ENCODE measurements at places on chromosomes 6 and 20. TPM values are rescaled to one million over a fixed set of nuclear protein-coding genes. Genes with fewer than 3 reads are reported as not detected.

DNA sequence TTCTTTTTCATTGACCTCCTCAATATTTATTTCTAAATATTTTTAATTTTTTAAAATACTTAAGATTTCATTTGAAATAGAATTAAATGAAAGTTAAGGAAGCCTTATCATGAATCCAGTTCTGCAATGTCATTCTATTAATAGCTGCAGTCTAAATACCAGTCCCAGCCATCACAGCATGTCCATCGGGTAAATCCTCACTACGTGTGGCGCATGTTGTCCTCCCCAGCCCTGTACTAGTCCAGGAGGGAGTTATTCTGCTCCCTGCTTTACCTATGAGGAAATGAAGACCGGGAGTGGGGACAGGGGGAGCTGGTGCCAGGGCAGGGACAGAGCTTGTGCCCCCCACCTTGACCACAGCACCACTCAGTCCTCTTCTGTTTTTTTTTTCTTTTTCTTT is 125.1 kb upstream of the QKI start:
- no peak for DNase-seq

Gene FOXA2
- polyA plus RNA-seq = 0.54 TPM

Gene SNX21
- polyA plus RNA-seq = 1.2 TPM

DNA sequence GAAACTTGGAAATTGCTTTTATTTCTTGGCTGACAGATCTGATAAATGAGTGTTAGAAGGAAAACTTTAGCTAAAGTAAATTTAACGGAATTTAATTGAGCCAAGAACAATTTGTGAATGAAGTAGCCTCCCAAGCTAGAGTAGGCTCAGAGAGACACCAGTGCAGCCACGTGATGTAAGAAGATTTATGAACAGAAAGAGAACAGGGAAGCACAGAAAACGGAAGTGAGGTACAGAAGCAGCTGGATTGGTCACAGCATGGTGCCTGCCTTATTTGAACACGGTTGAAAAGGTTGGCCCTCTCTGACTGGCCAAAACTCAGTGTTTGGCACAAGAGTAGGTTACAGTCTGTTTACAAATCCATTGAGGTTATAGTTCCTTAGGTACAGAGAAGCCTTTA is 29.5 kb upstream of the IFNGR1 start:
- no peak for DNase-seq

DNA sequence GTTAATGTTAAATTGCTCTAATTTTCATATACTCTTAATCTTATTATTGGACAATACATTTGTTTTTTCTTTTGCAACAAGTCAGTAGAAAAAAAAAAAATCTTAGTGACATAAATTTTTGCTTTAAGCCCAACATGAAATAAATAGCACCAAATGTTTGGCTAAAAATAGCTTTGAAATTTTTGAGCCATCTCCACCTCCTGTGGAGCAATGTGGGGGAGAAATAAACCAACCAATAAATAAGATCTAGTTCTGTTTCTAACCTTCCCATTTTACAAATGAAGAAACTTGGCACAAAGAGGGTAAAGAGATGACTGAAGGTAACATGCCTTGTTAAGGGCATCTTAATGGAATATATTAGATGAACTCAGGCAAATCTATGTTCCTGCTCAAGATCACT is 91.4 kb downstream of the PRKN start:
- DNase-seq = no peak

Gene FRK
- polyA plus RNA-seq = 0.11 TPM

- DNase-seq = no peak
Measured at GRCh38 chr6:140592877-140593276, 1218.4 kb upstream of the CITED2 start.

GRCh38 chr20:39111359-39112177 is 149.4 kb downstream of the DHX35 start:
- DNase-seq = no peak

Gene BTN1A1
- polyA plus RNA-seq = not detected

DNA sequence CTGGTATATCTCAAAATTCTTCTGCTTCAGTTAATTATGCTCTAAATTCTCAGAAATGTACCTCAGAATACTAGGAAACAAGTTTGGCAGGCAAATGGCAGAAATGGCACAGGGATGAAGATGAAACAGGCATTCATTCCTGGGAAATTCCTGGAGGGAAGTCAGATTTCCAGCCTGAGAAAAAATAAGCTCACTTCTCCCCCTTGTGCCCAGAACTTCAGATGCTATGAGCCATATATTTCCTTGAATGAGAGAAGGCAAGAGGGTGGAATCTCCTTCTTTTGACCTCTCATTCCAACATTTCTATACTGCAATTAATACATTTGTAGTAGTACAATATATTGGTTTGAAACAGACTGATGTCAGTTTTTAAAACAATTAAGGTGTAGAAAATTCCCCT is 22.8 kb downstream of the RGS17 start:
- no peak for DNase-seq

Gene AHI1
- 24.1 TPM for polyA plus RNA-seq

- DNase-seq = peak; percentile 65
Measured at GRCh38 chr6:27295301-27296079, 16.6 kb downstream of the POM121L2 start.

DNA sequence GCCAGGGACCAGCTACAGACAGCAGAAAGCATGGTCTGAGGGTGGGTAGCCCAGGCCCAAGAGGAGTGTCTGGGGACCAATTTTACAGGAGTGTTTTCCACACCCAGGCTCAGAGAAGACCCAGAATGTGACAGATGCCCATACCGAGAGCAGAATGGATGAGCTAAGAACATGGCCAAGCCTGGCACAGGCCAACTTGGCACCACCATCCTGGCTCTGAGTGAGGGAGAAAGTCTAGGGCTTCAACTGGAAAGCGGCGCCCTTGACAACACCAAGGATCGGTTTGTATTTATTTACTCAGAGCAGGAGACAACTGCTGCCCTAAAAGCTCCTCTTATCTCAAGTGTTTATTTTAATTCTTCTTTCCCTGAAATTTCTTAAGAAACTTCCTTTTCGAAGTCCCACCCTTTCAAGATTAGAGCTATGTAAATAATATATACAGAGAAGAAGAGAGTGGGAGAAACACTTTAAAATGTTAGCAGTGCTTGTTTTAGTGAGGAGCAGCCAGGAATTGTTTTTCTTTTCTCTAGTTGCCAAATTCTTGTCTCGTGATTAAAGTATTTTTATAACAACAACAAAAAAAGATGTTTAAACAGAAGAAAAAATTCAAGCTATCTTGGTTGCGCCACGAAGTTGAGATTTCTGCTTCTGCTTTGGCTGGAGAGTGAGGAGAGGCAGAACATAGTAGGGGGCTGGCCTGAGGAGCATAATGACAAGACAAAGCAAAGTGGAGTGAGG is 16.2 kb downstream of the TNXB start:
- no peak for DNase-seq
